ENCODE measurements at places on chromosomes 3 and 15.

DNA sequence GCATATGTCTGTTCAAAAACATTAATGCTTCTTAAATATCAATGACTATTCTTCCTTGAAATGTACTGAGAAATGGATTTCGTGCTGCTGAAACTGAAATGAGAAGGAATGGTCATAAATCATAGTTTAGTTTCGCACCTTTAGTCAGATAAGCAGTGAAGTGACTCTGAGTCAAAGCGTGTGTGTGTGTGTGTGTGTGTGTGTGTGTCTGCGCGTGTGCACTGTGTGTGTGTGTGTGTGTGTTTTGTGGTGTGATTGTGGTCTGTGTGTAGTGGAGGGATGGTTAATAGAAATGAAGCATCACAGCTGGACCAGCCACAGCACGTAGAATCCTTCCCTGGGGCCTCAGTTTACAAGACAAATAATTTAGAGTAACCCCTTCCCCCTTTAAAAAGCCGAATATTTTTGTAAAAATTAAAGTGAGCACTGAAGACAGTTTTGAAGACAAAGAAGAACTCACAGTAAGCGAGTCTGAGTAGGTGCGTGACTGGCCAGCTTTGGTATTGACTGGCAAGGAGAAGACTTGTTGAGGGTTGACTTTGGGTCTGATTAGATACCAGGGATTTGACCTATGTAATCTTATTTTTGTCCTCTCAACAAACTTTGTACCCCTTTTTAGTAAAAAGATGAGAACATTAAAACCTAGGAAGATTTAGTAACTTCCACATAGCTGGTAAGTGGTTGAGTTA is 202.0 kb upstream of the IL12A start:
- no peak for DNase-seq

DNA sequence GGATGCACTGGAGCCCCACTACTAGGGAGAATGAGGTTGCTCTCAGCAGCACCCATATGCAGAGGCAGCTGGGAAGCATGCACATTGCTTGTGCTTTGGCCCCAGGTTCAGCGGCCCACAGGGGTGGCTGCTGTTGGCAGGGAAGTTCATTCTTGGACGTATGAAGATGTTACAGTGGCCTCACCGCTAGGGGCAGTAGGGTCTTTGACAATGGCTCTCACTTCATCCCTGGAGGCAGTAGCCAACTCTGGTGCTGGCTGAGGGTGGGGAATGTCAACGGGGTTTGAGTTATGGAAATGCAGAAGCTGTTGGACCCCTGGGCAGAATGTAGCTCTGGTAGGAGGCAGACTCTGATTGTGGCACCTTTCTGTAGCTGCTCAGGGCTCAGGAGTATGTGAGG is 279.9 kb downstream of the SCAPER start:
- DNase-seq, result no peak

- no peak for DNase-seq
Observed at GRCh38 chr3:190574473-190574872, 60.6 kb downstream of the IL1RAP start.

DNA sequence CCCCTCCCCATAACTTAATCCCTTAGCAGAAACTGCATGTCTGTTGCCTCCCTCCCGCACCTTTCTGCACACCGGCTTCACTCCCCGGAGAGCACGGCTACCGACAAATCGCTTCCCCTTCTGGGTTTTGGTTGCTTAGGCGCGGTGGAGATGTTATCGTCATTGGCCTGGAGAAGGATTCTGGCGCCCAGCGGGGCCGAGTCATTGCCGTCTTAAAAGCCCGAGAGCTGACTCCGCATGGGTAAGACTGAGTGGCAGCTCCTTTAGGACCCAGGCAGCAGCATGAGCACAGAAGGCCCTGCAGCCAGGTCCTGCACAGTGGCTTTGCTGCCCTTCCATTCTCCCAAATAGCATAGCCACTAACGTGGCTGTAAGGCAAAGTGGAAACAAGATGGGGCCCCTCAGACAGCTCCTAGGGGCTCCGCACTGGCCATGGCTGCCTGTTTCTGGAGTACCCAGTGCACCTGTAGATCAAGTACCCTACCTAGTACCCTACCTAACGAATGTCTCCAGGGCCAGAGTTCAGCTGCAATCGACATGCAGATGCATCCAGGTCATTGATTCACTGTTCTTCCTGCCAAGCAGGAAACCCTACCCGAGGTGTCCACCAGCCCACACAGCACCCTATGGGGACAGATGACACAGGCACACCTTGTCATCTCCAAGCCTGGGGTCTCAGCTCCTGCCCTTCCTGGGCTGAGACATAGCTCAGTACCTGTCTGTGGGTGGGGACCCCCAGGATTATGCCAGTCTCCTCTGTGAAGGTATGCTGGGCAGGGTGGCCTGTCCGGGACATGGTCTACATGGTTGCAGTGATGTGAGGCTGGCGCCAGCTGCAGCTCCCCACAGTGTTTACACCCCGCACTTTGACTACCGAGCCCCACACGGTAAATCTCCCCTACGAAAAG is 147.6 kb downstream of the LRRK1 start:
- no peak for DNase-seq

DNA sequence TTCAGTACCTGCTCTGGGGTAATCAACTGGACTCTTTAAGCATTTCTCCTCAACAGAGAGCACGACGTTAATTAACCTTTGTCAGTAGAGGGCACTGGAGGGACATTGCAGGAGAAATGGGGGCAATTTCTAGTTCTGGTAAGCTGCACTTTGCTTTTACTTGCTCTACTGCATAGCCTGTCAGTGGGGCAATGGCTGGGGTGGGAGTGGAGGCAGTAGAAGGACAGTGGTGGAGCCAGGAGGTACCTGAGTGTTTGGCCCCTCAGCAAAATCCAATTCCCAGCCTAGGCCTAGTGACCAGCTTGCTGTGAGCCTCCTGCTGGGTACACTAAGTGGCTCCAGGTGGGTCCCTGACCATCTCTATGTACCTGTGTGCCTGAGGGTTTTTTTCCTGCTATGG is 18.3 kb upstream of the MED12L start:
- DNase-seq, result no peak

- no peak for DNase-seq
Observed at GRCh38 chr3:63167113-63167512, 111.0 kb upstream of the SYNPR start.

DNA sequence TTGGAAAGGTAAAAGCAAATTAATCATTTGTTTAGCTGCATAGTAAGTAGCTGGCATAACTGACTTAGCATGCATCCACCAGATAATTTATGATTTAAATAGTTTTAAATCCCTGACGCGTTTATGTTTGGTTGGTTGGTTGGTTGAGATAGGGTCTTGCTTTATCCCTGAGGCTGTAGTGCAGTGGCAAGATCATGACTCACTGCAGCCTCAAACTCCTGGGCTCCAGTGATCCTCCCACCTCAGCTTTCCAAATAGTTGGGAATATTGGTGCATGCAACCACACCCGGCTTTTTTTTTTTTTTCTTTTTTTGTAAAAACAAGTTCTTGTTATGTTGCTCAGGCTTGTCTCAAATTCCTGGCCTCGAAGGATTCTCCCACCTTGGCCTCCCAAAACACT is 263.4 kb downstream of the MCTP2 start:
- no peak for DNase-seq

DNA sequence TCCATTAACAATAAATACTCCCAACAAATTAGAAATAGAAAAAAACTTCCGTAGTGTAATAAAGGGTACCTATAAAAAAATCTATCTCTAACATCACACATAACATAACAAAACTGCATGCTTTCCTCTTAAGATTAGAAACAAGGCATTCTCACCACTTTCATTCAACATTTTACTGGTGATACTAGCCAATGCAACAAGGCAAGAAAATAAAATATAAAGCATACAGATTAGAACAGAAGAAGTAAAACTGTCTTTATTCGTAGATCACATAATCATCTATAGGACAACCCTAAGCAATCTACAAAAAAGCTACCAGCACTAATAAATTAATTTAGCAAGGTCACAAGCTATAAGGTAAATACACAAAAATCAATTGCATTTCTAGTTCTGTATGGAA is 107.1 kb downstream of the PLD1 start:
- DNase-seq, result no peak

GRCh38 chr3:176275538-176275937 is 921.7 kb downstream of the TBL1XR1 start:
- DNase-seq, result no peak

- no peak for DNase-seq
Observed at GRCh38 chr3:38015485-38015884, 14.0 kb downstream of the PLCD1 start.

DNA sequence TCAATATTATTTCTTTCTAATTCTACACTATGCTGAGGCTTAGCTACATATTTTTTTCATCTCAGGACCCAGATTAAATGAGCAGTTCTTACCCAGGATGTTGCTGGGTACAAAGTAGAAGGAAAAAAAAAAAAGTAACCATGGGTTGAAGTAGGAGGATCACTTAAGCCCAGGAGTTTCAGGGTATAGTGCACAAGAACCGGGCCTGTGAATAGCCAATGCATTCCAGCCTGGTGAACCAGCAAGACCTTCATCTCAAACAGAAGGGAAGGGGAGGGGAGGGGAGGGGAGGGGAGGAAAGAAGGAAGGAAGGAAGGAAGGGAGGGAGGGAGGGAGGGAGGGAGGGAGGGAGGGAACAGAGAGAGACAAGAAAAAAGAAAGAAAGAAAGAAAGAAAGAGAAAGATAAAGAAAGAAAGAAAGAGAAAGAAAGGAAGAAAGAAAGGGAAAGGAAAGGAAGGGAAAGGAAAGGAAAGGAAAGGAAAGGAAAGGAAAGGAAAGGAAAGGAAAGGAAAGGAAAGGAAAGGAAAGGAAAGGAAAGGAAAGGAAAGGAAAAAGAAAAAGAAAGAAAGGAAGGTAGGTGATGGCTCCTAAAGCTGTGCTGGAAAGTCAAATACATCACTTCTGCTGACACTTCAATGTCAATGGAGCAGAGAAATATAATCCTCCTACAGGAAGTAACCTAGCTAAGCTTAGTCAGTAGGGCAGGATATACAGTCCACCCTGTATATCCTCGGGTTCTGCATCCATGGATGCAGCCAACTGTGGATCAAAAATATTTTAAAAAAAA is 206.8 kb upstream of the TGFBR2 start:
- no peak for DNase-seq

- no peak for DNase-seq
Observed at GRCh38 chr15:63877713-63878271, 44.0 kb upstream of the HERC1 start.

- no peak for DNase-seq
Observed at GRCh38 chr3:46286947-46287565, 44.8 kb downstream of the CCR3 start.

DNA sequence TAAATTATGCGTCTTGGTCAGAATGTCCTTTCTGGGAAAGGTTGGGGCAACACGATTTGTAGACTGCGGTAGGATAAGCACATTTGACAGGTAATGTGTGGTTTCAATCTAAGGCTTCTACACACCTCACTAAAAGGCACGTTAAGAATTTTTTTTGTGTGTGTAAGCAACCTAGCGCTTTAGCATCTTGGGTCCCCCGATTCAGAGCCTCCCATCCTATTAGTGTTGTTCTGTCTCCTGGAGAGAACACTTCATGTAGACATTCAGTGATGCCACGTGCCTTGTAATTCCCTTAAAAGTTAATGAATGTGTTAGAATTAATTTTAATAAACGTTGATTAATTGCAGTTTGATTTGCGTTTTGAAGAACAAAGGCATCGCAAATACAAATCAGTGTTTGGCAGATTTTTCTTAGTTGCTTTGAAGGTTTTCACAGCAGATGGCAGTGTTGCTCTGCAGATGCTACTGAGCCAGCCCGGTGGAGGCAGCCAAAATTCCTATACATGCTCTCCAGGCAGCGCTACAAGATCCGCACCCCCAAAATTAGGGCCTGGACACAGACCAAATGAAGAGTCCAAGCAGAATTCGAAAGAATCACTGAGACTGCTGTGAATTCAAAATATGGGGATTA is 63.5 kb downstream of the OTOL1 start:
- DNase-seq, result no peak

DNA sequence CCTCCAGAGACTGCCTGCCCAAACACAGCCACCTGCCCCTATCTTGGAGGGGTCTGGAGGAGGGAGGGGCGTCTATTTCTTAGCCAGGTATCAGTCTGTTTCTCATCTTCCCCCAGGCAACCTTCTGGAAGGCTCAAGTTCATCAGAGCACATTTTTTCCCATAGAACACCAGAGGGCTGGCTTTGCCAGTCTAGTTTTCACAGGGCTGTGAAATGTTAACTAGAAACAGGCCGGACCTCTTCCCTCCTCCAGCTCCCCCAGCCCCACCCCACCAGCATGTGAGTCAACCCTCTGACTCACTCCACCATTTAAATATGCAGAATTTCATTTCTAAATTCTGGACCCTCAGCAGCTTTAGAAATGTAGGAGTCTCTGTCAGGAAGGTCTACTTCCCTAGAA is 66.9 kb downstream of the SLCO2A1 start:
- no peak for DNase-seq

GRCh38 chr3:46889381-46890110 is 12.0 kb downstream of the PTH1R start:
- no peak for DNase-seq

- peak; percentile 43 for DNase-seq
Observed at GRCh38 chr3:117587416-117587815, 877.8 kb downstream of the TUSC7 start.

- DNase-seq, result no peak
Observed at GRCh38 chr3:13513051-13513912, 33.2 kb downstream of the HDAC11 start.

DNA sequence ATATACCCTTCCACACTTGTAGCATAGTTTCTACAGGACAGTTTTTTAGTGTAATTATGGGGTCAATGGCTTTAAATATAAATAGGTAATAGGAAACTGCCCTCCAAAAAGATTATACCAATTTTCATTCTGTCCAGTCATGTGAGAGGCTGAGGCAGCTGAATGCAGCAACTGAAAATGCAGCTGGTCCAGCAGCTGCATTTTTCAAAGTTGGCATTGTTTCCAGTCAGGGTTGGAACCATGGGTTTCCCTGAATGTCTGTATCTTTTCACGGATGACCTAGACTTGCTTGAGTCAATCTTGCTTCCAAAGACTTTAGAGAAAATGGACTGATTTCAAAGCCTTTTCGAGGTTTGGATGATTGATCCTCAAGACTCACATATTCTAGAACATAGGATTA is 9.9 kb upstream of the KNL1 start:
- no peak for DNase-seq

GRCh38 chr3:132267391-132267993 is 49.7 kb upstream of the ACP3 start:
- no peak for DNase-seq

- DNase-seq, result no peak
Observed at GRCh38 chr3:188298585-188298984, 144.6 kb downstream of the LPP start.

GRCh38 chr3:34882764-34883163 is 756.6 kb upstream of the ARPP21 start:
- DNase-seq, result no peak

- DNase-seq, result no peak
Observed at GRCh38 chr15:44147636-44148035, 47.4 kb downstream of the FRMD5 start.

All from NCI-H187 (cell line).